A549 treated with dexamethasone at 1 μM for 4 hours (cell line): ENCODE measurements at places on chromosomes 3 and 15. TPM values are rescaled to one million over a fixed set of nuclear protein-coding genes. Genes with fewer than 3 reads are reported as not detected.

ROBO1 gene
- 13.5 to 24.0 TPM (median 20.8 TPM) in 5 replicates for total RNA-seq

HHLA2 gene
- total RNA-seq, result 0.05 to 0.34 TPM (median 0.10 TPM) in 4 of 5 replicates, not detected in the other

TIGIT gene
- total RNA-seq, result not detected in 5 replicates

COL8A1 gene
- total RNA-seq, result not detected in 5 replicates

CLSTN2 gene
- 0.02 to 0.07 TPM (median 0.06 TPM) in 5 replicates for total RNA-seq

PRKCD gene
- 37.5 to 54.6 TPM (median 48.4 TPM) in 5 replicates for total RNA-seq

CTXND1 gene
- 0.01 TPM in 2 of 5 replicates, not detected in the others for total RNA-seq

WNT5A gene
- 0.59 to 1.4 TPM (median 0.95 TPM) in 5 replicates for total RNA-seq

CCDC33 gene
- total RNA-seq, result 5.8 to 8.6 TPM (median 7.1 TPM) in 5 replicates

CNTN4 gene
- total RNA-seq, result not detected in 5 replicates

A4GNT gene
- total RNA-seq, result not detected in 5 replicates

SH3GL3 gene
- 0.40 to 0.59 TPM (median 0.56 TPM) in 5 replicates for total RNA-seq

TRIM59 gene
- 7.9 to 10.7 TPM (median 8.7 TPM) in 5 replicates for total RNA-seq

NAA50 gene
- total RNA-seq, result 135 to 171 TPM (median 162 TPM) in 5 replicates

DRD3 gene
- not detected in 5 replicates for total RNA-seq

TTBK2 gene
- total RNA-seq, result 1.1 to 3.0 TPM (median 2.2 TPM) in 5 replicates

SELENOK gene
- 12.1 to 28.0 TPM (median 13.5 TPM) in 5 replicates for total RNA-seq

LEKR1 gene
- total RNA-seq, result 0.49 to 1.1 TPM (median 0.77 TPM) in 5 replicates

INKA1 gene
- 1.6 to 2.2 TPM (median 2.0 TPM) in 5 replicates for total RNA-seq

ZSCAN29 gene
- 6.8 to 10.8 TPM (median 9.6 TPM) in 5 replicates for total RNA-seq

MGLL gene
- 59.3 to 81.4 TPM (median 68.7 TPM) in 5 replicates for total RNA-seq

NANOGP8 gene
- not detected in 5 replicates for total RNA-seq

ELL3 gene
- 0.95 to 2.0 TPM (median 1.4 TPM) in 5 replicates for total RNA-seq

CKMT1A gene
- 2.4 to 3.3 TPM (median 2.8 TPM) in 5 replicates for total RNA-seq

TRA2B gene
- 178 to 194 TPM (median 181 TPM) in 5 replicates for total RNA-seq

CYP8B1 gene
- not detected in 5 replicates for total RNA-seq

SIDT1 gene
- total RNA-seq, result 0.29 to 0.53 TPM (median 0.49 TPM) in 5 replicates

MAP1A gene
- 0.45 to 0.74 TPM (median 0.64 TPM) in 5 replicates for total RNA-seq

MINAR1 gene
- total RNA-seq, result 0.41 to 0.59 TPM (median 0.53 TPM) in 5 replicates

TEX264 gene
- total RNA-seq, result 59.0 to 74.3 TPM (median 69.9 TPM) in 5 replicates

UBXN7 gene
- 6.6 to 12.4 TPM (median 11.5 TPM) in 5 replicates for total RNA-seq

P2RY13 gene
- total RNA-seq, result not detected in 5 replicates

GOLGA8G gene
- total RNA-seq, result not detected in 5 replicates

SLC24A5 gene
- not detected in 5 replicates for total RNA-seq

FHIT gene
- 0.41 to 3.3 TPM (median 0.60 TPM) in 5 replicates for total RNA-seq

ASB14 gene
- not detected in 5 replicates for total RNA-seq

CPN2 gene
- not detected in 5 replicates for total RNA-seq

C3orf22 gene
- total RNA-seq, result not detected in 5 replicates

MRPL3 gene
- 97.2 to 106 TPM (median 103 TPM) in 5 replicates for total RNA-seq

ULK4 gene
- 4.8 to 11.3 TPM (median 4.9 TPM) in 5 replicates for total RNA-seq

FOXB1 gene
- not detected in 5 replicates for total RNA-seq

SOX14 gene
- total RNA-seq, result not detected in 5 replicates

SCN11A gene
- not detected in 5 replicates for total RNA-seq

RASGRP1 gene
- total RNA-seq, result 0.28 to 0.46 TPM (median 0.35 TPM) in 5 replicates

SH2D7 gene
- total RNA-seq, result not detected in 5 replicates

CADM2 gene
- total RNA-seq, result 0.09 to 0.27 TPM (median 0.18 TPM) in 5 replicates

WDR49 gene
- not detected in 5 replicates for total RNA-seq

GHRL gene
- 0.15 TPM in 1 of 5 replicates, not detected in the others for total RNA-seq

CALML4 gene
- 5.9 to 9.6 TPM (median 8.6 TPM) in 5 replicates for total RNA-seq

SLC12A8 gene
- total RNA-seq, result 1.8 to 2.7 TPM (median 2.1 TPM) in 5 replicates
